Stimulated activated CD4-positive, alpha-beta T cell treated with anti-CD3 and anti-CD28 coated beads, Interleukin-1b, Interleukin-23, amount 100 ng/mL, for 24 hours (primary cell): ENCODE measurements at places on chromosomes 7 and 10.

- DNase-seq = no peak
Measured at GRCh38 chr10:130025811-130026485, 61.9 kb upstream of the EBF3 start.

- no peak for DNase-seq
Measured at GRCh38 chr10:111999915-112000302, 183.7 kb downstream of the GPAM start.

DNA sequence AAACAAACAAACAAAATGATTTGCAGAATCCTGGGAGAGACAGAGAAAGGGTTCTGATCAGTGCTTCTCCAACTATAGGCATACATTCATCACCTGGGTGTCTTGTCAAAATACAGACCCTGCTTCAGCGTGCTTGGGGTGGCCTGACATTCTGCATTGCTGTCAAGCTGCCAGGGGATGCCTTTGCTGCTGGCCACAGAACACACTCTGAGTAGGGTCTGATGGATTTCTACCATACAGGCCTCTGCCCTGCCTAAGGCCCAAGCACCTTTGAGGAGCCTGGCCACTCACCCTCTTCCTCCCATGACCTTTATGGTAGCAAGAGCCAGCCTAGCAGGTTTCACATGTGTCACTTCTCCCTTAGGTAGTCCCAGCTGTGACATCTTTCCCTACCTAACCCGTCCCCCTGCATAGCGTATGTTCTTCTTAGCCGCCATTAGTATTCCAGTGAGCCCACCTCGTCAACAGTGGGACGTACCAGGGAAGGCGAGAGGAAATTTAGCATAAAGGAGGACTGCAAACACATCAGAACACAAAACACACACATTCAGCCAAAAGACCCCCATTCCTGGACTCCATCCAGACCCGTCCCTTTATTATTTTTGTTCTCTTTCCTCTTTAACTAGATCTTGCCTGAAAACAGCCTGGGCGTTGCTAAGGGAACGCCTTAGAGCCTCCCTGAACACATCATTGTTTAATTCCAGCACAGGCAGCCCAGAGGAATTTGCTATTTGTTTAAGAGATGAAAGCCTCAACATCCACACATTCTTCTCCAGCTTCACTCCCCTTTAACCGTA lies 43.9 kb upstream of the PODXL start:
- no peak for DNase-seq

DNA sequence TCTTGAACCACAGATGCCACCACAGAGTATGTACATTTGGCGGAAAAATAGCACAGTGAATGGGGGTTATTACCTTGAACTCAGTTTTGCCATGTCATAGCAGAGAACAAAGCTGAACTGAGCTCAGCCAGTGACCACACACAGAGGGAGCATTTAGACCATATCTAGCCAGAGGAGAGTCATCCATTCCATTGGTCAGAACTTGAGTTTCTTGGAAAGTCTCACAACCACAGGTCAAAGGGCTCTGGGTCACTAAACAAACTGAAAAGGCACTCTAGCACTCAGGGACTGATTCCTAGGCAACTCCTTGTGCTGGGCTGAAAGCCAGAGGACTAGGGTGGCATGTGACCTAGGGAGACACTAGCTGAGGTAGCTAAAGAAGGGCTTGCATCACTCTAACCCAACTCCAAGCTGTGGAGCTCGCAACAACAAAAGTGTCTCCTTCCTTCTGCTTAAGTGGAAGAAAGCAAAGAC lies 239.7 kb upstream of the SEMA3D start:
- no peak for DNase-seq

DNA sequence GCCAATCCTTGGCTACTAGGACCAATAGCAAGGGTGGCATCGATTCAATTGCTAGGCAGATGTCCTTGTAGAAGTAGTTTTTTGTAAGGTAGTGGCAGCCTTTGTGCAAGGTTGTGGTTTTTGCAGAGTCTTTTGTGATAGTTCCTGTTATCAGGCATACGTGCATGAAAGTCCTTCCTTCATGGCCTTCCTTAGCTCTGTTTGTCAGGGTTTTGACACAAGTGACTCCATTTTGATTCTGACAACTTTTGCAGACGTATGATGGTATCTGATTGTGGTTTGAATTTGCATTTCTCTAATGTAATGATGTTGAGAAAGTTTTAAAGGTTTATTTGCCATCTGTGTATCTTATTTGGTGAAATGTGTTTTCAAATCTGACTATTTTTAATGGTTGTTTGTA lies 71.8 kb upstream of the SYPL1 start:
- DNase-seq = no peak

- DNase-seq = no peak
Measured at GRCh38 chr10:101777619-101778145, 1.8 kb upstream of the FGF8 start.

DNA sequence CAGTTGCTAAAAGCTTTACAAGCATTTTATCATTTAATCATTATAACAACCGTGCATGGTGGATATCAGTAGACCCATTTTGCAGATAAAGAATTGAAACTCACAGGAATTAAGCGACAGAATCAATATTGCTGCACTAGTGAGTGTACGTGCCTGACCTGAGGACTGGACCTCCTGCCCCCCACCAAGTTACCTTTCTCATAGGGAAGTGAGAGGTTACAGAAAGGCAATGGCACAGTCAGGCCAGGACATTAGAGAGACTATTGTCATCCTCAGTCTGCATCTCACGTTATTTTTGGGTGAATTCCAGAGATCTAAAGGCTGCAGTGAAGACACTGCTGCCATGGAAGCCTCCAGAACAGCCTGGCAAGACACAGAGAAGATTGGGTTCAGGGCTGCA lies 80.9 kb downstream of the WDFY4 start:
- no peak for DNase-seq

DNA sequence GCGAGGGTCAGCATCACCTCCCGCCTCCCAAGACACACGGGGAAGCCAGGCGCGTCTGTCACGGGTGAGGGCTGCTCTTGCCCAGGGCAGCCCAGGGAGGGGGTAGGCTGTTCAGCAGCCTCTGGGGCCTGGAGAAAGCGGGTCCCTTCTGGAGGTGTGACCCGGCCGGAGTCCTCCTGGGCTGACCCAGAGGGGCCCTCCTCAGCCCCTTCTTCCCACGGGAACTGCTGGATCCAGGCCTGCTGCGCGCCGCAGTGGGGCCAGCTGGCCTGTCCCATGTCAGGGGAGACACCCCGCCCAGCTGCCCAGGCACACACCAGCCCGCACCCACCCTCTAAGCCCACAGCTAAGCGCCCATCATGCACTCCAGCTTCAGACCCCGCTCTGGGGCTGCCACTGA lies 41.8 kb downstream of the INSIG1 start:
- DNase-seq = no peak

GRCh38 chr7:81013083-81013817 lies 94.4 kb upstream of the SEMA3C start:
- no peak for DNase-seq

DNA sequence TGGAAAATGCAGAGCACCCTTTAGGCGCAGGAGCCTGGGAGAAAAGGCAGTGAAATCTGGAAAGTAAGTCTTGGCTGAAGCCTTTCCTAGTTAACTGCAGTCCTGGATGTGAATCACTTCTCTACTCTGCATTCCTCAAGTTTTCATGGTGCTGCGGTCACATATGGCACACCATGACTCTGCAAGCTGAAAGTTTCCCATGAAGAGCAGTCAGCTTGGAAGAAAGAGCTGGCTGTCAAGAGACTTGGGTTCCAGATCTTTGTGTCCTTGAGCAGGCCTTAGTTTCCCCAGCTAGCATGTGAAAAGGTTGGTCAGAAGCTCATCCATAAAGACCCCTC lies 548.3 kb downstream of the SORCS3 start:
- no peak for DNase-seq

- no peak for DNase-seq
Measured at GRCh38 chr7:113936982-113937381, 18.2 kb upstream of the PPP1R3A start.

- no peak for DNase-seq
Measured at GRCh38 chr10:3310016-3310784, 137.6 kb upstream of the PITRM1 start.

DNA sequence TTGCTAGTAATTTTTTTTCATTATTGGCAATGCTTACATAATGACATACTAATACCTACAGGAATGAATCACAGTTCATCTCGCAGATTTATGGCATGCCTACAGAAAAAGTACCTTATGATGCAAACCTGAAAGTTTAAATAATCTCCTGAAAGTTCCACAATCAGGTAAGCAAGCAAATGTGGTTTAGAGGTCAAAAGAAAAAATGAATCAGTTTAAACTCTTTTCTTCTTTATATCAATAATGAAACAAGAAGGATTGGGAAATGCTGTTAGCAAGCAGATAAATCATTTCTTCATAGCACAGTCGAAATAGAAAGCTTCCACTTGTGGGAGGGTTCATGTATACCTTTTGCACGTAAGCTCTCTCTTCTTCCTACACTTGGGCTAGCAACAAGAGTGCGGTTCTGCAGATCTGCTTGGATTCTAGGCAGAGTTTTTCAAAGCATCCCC lies 53.7 kb upstream of the MTPN start:
- DNase-seq = peak; percentile 8

DNA sequence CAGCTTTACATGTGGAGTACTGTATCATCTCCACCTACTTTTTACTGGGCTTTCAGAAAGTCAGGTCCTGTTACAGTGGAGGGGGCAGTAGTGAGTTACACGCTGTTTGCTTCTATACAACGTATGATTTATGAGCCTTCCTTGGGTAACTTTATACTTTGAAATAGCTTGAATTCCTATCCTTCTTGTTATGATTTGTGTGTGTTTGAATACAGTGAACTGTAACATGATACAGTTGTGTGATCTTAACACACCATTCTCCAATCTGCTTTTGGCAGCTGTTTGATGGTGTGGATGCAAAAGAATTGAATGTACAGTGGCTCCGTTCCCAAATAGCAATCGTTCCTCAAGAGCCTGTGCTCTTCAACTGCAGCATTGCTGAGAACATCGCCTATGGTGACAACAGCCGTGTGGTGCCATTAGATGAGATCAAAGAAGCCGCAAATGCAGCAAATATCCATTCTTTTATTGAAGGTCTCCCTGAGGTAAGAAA lies 41.7 kb downstream of the SP8 start:
- no peak for DNase-seq

GRCh38 chr7:157490465-157490912 lies 153.7 kb downstream of the DNAJB6 start:
- no peak for DNase-seq

DNA sequence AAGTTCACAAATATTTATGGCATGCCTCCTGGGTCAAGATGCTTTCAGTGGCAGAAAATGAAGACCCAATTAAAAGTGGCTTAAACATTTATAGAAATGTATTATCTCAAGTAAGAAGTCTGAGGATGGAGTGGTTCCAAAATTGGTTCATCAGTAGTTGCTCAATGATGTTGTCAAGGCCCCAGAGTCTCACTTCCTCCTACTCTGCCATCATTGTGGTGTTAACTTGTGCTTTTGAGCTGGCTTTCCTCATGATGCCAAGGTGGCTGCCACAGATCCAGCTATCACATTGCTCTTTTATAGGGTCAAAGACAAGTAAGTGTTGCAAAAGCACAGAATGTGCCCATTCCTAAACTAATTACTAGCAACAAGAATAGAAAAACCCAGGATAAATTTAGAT lies 404.6 kb upstream of the NRP1 start:
- DNase-seq = no peak

- no peak for DNase-seq
Measured at GRCh38 chr7:4742852-4743251, 32.6 kb upstream of the AP5Z1 start.

DNA sequence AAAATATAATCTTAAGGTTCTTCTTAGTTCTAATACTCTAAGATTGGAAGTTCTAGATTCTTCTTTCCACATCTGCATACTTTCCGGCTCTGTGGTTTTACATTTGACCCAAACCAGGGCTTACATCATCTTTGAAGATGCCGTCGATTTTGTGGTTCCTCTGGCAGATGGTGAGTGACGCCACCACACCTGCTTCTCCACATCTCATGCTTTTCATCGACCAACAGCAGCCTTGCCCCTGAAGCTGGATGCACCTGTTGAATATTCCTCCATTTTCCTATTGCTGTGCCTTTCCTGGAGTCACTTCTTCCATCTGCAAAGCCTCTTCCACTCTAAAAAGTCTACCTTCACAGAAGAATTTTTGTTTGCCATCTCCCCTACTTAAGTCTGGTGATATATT lies 121.3 kb downstream of the PRKCQ start:
- DNase-seq = no peak

DNA sequence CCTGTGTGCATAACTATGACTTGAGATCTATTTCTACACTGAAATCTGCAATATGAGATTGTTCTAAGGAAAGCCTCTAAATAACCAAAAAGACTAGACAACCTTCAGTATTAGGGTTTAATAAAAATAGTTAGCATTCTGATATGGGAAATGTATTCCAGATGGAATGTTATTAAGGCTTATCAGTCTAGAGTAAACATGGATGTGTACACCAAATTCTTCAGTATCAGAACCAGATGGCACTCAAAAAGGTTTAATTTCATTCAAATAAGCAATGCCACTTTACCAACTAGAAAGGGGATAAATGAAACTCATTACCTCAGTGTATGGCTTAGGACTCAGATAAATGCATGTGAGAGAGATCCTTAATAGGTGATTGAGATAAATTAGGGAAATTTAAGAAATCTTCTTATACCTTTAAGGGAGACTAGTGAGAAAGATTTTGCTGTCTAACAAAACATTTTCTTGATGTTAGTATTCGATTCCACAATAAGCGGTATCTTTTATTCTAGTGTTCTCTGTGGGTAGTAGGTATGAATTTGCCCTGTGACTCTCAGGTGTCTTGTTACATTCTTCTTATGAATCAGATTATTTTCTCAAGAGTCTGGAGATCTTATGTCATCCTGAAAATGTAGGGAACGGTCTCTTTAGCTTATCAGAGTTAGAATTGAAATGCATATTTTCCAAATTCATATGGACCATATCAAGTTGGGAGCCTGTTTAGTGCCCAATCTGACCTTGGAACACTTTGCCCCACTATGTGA lies 159.2 kb downstream of the PRKG1 start:
- no peak for DNase-seq

- DNase-seq = no peak
Measured at GRCh38 chr10:71921324-71922027, 42.7 kb upstream of the CHST3 start.

DNA sequence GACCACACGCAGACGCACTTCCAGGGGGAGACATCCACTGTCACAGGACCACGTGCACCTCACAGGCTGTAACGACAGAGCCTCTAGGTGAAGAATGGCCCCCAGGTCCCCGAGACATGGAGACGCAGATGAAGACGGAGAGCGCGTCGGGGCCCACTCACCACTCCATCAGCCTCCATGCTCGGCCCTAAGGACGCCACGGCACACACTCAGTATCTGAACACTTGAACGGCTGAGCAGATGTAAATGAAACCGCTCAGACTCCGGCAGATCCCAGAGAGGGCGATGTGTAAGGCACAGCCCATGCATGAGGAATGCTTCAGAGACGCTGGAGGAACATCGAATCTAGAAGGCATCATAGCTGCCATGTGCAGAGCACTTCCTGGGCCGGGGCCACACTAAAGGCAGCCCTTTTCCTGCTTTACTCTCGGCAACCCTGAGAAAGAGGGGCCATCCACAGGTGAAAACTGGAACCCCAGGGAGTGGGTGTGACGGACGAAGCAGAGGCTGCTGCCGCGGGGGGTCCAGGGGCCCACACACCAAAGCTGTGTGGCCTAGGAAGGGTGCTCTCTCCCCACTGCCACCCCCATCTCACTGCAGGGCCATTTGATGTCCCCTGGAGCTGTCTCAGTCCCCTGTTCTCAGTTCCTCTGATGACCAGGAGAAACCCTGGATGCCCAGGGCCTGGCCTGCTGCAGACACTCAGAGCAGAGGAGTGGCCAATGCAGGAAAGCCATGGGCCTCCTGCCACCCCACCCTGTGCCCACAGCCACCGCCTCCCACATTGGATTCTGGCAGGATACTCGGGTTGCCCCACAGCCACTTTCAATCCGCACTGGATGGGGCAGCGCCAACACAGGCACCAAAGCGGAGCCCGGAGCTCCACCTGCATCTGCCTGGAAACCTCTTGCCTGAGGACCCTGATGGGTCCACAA lies 253.8 kb downstream of the MAD1L1 start:
- DNase-seq = no peak
